ENCODE measurements at places on chromosomes 5 and 9. TPM values are rescaled to one million over a fixed set of nuclear protein-coding genes. Genes with fewer than 3 reads are reported as not detected.

The GFPT2 gene
- total RNA-seq, result 0.10 TPM

The GADD45G gene
- total RNA-seq, result not detected

The MOB3B gene
- 0.03 TPM for total RNA-seq

The PAM gene
- total RNA-seq, result 14.5 TPM

The FOXD4L4 gene
- total RNA-seq, result 0.38 TPM

DNA sequence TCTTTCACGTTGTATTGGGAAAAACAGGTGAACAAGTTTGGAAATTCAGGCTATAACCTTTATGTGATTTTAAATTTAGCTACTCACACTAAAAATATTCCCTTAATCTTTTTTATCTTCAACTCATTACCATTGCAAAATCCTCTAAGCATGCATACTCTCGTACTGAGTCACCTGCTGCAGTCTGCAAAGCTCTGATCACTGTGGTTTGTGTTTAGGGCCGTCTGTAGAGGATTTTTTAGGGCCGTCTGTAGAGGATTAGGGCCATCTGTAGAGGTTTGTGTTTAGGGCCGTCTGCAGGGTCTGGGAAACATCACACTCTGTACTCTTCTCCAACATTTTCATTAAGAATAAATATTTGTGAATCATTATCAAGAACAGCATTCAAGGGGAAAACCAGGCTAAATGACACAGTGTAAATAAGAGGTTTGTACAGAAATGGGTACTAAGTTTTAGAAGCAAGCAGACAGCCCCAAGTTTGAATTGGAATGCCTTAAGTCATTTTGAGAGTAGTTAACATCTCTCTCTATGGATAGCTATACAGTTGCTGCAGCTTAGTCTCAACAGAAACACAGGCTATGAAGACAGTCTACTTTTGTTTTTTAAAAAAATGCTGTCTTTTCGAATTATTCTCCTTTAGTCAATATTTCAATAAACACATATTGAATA lies 155.0 kb upstream of the TSLP start:
- no peak for DNase-seq
- H3K27ac ChIP-seq, result no peak overlapping the region
- no peaks in the 10 kb centered on the region for H3K4me1 ChIP-seq
- no peaks in the 10 kb centered on the region for H3K27me3 ChIP-seq

DNA sequence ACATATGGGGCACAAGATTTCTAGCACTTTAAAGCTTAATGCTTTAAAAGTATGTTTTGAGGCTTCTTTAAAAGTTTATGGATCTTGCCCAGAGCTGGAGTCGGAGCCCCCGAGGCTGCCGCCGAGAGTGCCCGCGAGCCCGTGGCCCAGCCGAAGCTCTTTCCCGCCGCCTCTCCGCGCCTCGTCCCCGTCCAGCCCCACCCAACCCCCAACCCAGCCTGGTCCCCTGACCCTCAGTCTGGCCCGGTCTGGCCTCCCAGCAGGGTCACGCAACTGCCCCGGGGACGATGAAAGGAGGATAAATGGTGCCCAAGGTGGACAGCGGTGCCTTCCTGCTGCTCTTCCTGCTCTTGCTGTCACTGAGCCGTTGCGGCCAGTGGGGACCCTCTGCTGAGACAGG lies 1.7 kb downstream of the TSSK1B start:
- no peaks in the 10 kb centered on the region for H3K4me1 ChIP-seq
- H3K27me3 ChIP-seq, result no peaks in the 10 kb centered on the region
- no peak for DNase-seq
- H3K27ac ChIP-seq, result no peak overlapping the region
- H3K4me3 ChIP-seq, result no peak overlapping the region
- no peaks in the 10 kb centered on the region for H3K36me3 ChIP-seq

- no peaks in the 10 kb centered on the region for H3K36me3 ChIP-seq
- H3K4me3 ChIP-seq, result no peak overlapping the region
- H3K27ac ChIP-seq, result no peak overlapping the region
Measured at GRCh38 chr9:122642226-122642625, 15.2 kb downstream of the OR1B1 start.

- no peaks in the 10 kb centered on the region for H3K36me3 ChIP-seq
- no peak overlapping the region for H3K27ac ChIP-seq
- no peaks in the 10 kb centered on the region for H3K4me1 ChIP-seq
Measured at GRCh38 chr5:174609116-174609515, 115.3 kb upstream of the MSX2 start.

DNA sequence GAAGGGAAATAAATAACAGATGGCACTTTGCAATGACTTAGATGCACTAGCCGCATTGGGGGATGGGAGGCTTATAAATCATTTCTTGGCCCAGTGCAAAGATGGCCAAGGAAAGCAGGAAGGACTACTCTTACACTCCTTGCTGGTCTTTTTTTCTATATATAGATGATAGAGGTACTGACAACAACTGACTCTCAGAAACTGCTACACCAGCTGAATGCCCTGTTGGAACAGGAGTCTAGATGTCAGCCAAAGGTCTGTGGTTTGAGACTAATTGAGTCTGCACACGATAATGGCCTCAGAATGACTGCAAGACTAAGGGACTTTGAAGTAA lies 1.7 kb downstream of the CCNG1 start:
- no peak for DNase-seq
- H3K27ac ChIP-seq, result no peak overlapping the region
- H3K36me3 ChIP-seq, result peaks cover 35% of the 10 kb centered on the region
- peaks cover 44% of the 10 kb centered on the region for H3K4me1 ChIP-seq
- no peaks in the 10 kb centered on the region for H3K27me3 ChIP-seq

- no peak overlapping the region for H3K4me3 ChIP-seq
- H3K4me1 ChIP-seq, result no peaks in the 10 kb centered on the region
- H3K36me3 ChIP-seq, result no peaks in the 10 kb centered on the region
- no peaks in the 10 kb centered on the region for H3K27me3 ChIP-seq
Measured at GRCh38 chr5:6814816-6815215, 101.6 kb downstream of the TENT4A start.

DNA sequence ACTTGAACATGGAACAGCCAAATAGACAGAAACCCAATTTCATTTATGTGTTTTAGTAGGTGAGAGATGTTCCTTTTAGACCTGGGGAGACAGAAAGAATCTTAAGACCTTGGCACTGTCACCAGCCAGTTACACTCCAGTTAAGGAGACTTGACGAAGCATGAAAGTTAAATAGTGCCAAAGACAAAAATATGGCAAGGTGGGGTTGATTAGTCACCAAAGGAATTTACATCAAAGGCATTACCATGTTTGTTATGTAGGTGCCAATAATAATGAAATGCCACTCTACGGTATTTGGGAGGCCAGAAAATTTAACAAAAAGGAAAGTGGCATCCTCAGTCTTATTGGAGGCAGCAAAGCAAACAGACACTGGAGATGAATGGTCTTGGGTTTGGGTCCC lies 9.2 kb upstream of the IL12B start:
- no peak for DNase-seq
- H3K4me1 ChIP-seq, result peaks cover 10% of the 10 kb centered on the region
- no peaks in the 10 kb centered on the region for H3K36me3 ChIP-seq
- H3K4me3 ChIP-seq, result no peak overlapping the region
- peaks cover 7% of the 10 kb centered on the region for H3K27me3 ChIP-seq

DNA sequence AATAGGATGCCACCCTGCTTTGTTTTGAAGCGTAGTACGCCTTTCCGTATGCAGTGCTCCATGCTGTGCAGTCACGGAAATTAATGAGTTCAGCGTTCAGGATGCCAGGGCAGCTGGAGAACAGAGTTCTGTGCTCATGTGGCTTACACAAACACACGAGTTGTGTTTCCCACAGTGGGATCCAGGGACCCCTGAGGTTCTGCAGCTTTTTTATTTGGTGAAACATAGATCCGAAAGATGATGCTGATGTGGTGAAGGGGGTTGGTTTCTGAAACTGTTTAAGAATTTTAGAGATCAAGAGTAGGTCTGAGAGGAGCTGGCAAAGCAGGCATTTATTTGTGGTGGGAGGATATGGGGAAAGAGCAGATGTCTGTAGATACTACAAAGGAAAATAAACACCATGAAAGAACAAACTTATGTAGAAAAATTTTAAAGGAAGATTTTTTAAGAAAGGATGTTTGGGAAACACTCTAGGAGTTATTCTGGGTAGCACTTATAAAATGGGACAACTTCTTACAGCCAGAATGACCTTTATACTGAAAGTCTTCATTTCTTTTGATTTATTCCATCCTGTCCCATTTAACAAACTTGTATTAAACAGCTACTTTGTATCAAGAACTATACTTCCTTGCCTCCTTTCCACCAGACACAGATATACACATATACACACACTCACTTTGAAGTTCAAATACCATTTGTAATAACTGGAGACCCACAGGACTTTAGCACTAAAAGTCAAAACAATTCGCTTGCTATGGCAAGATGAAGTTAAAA lies 52.7 kb downstream of the ITGA1 start:
- no peak overlapping the region for H3K4me3 ChIP-seq
- no peaks in the 10 kb centered on the region for H3K4me1 ChIP-seq
- no peaks in the 10 kb centered on the region for H3K36me3 ChIP-seq
- H3K27me3 ChIP-seq, result no peaks in the 10 kb centered on the region
- H3K27ac ChIP-seq, result no peak overlapping the region

- H3K4me3 ChIP-seq, result no peak overlapping the region
- H3K36me3 ChIP-seq, result no peaks in the 10 kb centered on the region
- no peak for DNase-seq
- H3K27me3 ChIP-seq, result no peaks in the 10 kb centered on the region
Measured at GRCh38 chr5:44336708-44337107, 52.5 kb downstream of the FGF10 start.

DNA sequence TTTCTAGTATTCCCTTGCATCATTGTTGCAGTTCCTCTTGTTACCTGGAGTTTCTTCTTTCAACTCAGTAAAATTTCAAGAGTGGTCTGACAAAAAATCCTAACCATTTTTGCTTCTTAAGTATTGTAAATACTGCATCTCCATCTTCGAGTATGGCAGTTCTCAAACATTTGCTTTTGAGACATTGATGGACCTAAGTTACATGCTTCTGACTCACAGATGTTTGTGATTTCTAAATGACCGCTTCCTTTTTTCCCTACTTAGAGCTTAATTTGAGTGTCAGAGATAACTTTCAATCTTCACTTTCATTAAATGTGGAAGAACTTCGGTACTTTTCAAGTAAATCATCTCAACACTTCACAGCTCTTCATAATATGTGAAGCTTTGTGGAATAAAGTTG lies 4.2 kb downstream of the UHRF2 start:
- no peak for DNase-seq
- no peak overlapping the region for H3K4me3 ChIP-seq
- H3K36me3 ChIP-seq, result peaks cover 11% of the 10 kb centered on the region
- peaks cover 49% of the 10 kb centered on the region for H3K4me1 ChIP-seq

GRCh38 chr9:14056316-14056861 lies 257.6 kb downstream of the NFIB start:
- no peak overlapping the region for H3K4me3 ChIP-seq
- DNase-seq, result no peak
- no peaks in the 10 kb centered on the region for H3K4me1 ChIP-seq
- H3K27me3 ChIP-seq, result no peaks in the 10 kb centered on the region

GRCh38 chr9:70060883-70061507 lies 17.3 kb downstream of the MAMDC2 start:
- no peaks in the 10 kb centered on the region for H3K4me1 ChIP-seq
- H3K4me3 ChIP-seq, result no peak overlapping the region
- H3K27me3 ChIP-seq, result no peaks in the 10 kb centered on the region

- H3K4me1 ChIP-seq, result no peaks in the 10 kb centered on the region
- no peak overlapping the region for H3K27ac ChIP-seq
- no peaks in the 10 kb centered on the region for H3K27me3 ChIP-seq
- H3K36me3 ChIP-seq, result no peaks in the 10 kb centered on the region
- no peak for DNase-seq
Measured at GRCh38 chr5:113985505-113985904, 376.4 kb upstream of the KCNN2 start.

All from HepG2 (cell line).